ENCODE measurements at places on chromosomes 1 and 21. TPM values are rescaled to one million over a fixed set of nuclear protein-coding genes. Genes with fewer than 3 reads are reported as not detected.

- peaks cover 66% of the 10 kb centered on the region for H3K36me3 ChIP-seq
- no peak for DNase-seq
- H3K4me1 ChIP-seq = no peaks in the 10 kb centered on the region
- H3K27ac ChIP-seq = no peak overlapping the region
- no peaks in the 10 kb centered on the region for H3K27me3 ChIP-seq
These were observed 16.7 kb downstream of the C1orf174 start for GRCh38 chr1:3883194-3883925.

TACSTD2 gene
- total RNA-seq = not detected

- no peak overlapping the region for H3K4me3 ChIP-seq
- no peak overlapping the region for H3K27ac ChIP-seq
- H3K36me3 ChIP-seq = peaks cover 55% of the 10 kb centered on the region
- no peaks in the 10 kb centered on the region for H3K27me3 ChIP-seq
- no peak for DNase-seq
- no peaks in the 10 kb centered on the region for H3K4me1 ChIP-seq
These were observed 14.7 kb downstream of the INTS3 start for GRCh38 chr1:153742411-153743142.

DNA sequence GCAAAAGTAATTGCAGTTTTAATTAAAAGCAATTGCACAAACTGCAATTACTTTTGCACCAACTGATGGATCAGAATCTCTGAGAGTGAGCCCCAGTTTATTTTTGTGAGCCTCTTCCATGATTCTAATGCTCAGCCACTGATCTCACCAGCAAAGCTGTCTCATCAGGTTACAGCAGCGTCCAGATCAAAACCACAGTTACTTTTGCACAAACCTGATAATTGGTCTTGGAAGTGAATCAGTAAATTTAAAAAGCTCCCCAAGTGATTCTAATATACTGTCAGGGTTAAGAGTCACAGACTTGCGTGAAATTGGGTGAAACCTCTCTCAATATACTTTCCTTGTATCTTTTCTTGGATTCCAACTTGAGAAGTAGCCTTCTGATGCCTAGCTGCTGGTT, 13.5 kb upstream of the CR2 start:
- H3K4me1 ChIP-seq = no peaks in the 10 kb centered on the region
- DNase-seq = no peak
- H3K27me3 ChIP-seq = peaks cover 3% of the 10 kb centered on the region
- no peaks in the 10 kb centered on the region for H3K36me3 ChIP-seq

MANEAL gene
- 0.69 TPM for total RNA-seq

DNA sequence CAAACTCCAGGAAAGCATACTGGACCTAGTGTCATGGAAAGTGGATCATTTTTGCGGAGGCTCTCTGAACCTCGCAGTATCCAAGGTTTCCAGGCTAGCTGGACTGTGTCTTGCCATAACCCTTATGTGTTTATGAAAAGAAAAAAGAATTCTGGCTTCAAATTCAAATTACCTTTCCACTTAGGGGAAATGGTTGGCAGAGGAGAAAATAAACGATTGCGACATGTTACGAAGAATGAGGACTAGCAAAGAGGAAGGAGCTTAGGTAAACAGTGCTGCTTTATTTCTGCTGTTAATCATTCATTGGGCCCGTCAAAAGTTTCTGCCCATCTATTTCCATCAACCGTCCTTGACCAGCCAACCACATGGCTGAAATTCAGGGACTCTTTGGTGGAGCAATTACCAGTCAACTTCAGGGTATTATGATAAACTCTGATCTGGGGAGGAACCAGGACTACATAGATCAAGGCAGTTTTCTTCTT, at the start of gene C4BPA:
Gene C4BPA, plus strand, starts transcription at position 342 of the 482 bp plus-strand sequence. CDS start 8,793 bp downstream, outside the sequence.
- no peak for DNase-seq
- H3K4me3 ChIP-seq = no peak within 1 kb of the TSS
- no peaks in the 10 kb centered on the region for H3K36me3 ChIP-seq
- no peak within 1 kb of the TSS for H3K27ac ChIP-seq
- peaks cover 6% of the 10 kb centered on the region for H3K27me3 ChIP-seq

LPAR3 gene
- total RNA-seq = 0.32 TPM

- H3K36me3 ChIP-seq = no peaks in the 10 kb centered on the region
- no peaks in the 10 kb centered on the region for H3K27me3 ChIP-seq
- DNase-seq = no peak
- no peak overlapping the region for H3K27ac ChIP-seq
- no peak overlapping the region for H3K4me3 ChIP-seq
- H3K4me1 ChIP-seq = no peaks in the 10 kb centered on the region
These were observed 26.1 kb upstream of the KCNE2 start for GRCh38 chr21:34337741-34338140.
